B cell (primary cell): ENCODE measurements at places on chromosomes 11 and 22. TPM values are rescaled to one million over a fixed set of nuclear protein-coding genes. Genes with fewer than 3 reads are reported as not detected.

DNA sequence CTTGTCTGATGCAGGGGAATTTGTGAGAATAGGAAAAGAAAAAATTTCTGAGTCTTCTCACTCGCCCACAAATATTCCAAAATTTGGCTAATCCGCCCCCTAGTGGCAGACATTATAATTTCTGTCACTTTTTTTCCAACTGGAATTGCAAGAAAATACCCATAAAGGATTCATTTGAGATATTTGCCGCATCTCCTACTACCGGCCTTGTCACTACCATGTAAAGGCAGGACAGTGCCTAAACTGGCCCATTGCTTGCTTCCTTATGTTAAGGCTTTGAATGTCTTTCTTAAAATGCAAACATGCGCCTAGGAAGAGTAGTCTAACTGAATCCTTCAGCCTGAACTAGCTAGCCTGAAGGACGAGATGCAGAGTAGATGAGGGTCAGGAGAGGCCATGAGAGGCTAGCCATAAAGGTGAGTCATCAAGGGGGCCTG is 9.3 kb upstream of the CEP295 start:
- DNase-seq, result peak; percentile 57

- no peak for DNase-seq
Observed at GRCh38 chr11:117223741-117224689, 7.9 kb downstream of the PCSK7 start.

GRCh38 chr11:45450189-45450588 is 164.0 kb upstream of the SYT13 start:
- no peak for DNase-seq

DNA sequence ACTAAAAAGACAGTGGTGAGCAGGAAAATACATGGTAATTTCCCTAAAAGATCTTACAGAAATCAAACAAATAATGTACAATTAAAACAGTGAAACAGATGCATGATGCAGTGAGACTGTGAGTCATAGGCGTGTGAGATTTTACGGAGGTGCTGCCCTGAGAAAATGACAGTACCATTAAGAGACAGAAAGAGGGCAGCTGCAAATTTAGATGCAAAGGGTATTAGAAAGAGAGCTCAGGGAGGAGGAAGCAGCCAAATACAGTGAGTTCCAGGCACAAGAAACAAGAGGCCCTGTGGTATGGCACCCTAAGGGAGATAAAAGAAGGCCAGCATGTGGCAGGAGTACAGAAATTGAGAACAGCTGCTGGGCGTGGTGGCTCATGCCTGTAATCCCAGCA is 88.5 kb upstream of the FIBIN start:
- DNase-seq, result no peak

The C11orf91 gene
- polyA plus RNA-seq, result not detected in 2 replicates

The OR51B2 gene
- polyA plus RNA-seq, result not detected in 2 replicates

The MGAT3 gene
- polyA plus RNA-seq, result 2.1 and 11.1 TPM in 2 replicates

The WT1 gene
- not detected in 2 replicates for polyA plus RNA-seq

The RNF26 gene
- polyA plus RNA-seq, result 11.6 and 15.5 TPM in 2 replicates

The PLA2G6 gene
- 103 and 148 TPM in 2 replicates for polyA plus RNA-seq

The E2F8 gene
- 0.13 and 0.24 TPM in 2 replicates for polyA plus RNA-seq
